ENCODE measurements at places on chromosomes 12 and 14.
A peak's percentile ranks its signal among the peaks of the same experiment; 100 is the strongest.

DNA sequence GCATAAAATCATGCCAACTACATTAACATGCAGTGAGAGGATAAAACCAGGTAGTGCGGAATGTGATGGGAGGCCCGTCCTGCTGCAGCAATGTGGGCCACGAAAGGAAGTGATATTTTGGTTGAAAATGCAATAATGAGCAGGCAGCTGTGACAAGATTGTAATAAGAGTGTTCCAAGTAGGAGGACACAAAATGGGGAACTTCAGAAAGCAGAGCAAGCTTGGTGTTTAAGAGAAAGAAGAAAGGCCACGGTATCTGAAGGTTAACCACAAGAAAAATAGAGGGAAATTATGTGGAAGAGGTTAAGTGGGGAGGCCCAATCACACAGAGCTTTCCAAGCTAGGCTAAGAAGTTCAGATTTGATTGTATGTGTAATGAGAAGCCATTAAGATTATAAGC is 34.3 kb downstream of the OVCH1 start:
- DNase-seq: no peak

DNA sequence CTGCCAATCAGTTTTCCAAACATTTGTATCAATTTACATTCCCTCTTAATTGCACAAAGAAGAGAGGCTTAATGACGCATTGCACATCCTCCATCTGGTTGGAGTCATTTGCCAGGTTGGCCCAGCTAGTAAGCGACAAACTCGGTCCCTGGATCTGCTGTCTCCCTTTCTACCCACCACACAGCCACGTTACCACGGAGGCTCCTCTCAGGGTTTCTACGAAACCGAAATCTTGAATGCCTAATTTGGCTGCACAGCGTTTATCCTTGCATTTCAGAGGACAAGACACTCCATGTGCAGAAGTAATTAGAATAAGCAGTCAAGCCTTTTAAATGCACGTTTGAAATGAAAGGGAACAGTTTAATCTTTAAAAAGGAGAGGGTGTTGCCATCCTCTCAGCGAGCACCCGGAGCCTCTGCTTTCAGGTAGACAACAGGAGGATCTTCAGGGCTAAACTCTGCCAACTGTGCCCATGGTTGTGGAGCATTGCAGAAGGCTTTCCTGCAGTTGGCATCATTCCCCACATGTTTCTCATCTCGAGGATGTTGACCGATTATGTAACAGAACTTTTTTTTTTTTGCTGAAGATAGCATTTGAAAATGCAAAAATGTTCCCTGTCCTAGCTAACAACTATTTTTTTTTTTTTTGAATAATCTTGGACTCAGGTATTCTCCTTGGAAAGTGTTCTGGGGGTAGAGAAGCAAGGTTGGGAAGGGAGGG is 37.8 kb downstream of the SLC24A4 start:
- no peak for DNase-seq

DNA sequence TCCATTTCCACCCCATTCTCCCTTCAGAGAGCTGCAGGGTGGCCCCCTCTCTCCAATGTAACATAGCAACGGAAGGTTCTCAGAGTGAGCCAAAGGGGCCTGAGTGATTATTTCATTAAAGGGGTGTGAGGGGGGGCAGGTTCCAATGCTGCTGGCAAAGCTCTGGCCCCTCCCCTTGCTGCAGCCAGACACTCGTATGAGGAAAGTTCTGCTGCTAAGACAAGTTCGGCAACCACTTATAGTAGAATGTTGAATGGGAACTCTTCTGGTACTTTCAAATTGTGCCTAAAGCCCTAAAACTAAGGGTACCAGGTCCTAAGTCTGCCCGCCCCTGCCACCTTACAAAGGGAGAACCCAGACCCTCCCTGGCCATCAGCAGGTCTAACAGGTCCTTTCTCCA is 49.8 kb downstream of the PLEKHG3 start:
- no peak for DNase-seq

- no peak for DNase-seq
These were observed 415.2 kb upstream of the GARIN6 start for GRCh38 chr12:99232324-99232723.

DNA sequence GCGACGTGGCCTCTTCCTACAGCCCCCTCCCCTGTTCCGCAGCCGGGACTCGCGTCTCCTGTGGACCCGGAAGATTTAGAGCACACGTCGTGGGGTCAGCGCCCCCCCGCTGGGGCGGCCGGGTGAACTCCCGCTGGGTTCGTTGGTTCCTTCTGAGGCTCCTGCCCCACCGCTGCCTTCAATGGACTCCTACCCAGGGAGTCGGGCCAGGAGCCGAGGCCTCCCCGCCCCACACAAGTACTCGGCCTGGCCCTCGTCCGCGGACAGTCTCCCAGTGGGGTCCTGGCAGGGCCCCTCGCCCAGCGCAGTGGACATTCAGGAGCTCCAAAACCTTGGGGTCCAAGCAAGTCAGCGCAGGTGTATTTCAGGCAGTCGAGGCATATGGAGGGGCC is 1.2 kb downstream of the MMP17 start:
- no peak for DNase-seq

GRCh38 chr12:103880299-103881142 is 39.5 kb upstream of the NT5DC3 start:
- no peak for DNase-seq

GRCh38 chr14:55910601-55911243 is 207.5 kb upstream of the PELI2 start:
- no peak for DNase-seq

DNA sequence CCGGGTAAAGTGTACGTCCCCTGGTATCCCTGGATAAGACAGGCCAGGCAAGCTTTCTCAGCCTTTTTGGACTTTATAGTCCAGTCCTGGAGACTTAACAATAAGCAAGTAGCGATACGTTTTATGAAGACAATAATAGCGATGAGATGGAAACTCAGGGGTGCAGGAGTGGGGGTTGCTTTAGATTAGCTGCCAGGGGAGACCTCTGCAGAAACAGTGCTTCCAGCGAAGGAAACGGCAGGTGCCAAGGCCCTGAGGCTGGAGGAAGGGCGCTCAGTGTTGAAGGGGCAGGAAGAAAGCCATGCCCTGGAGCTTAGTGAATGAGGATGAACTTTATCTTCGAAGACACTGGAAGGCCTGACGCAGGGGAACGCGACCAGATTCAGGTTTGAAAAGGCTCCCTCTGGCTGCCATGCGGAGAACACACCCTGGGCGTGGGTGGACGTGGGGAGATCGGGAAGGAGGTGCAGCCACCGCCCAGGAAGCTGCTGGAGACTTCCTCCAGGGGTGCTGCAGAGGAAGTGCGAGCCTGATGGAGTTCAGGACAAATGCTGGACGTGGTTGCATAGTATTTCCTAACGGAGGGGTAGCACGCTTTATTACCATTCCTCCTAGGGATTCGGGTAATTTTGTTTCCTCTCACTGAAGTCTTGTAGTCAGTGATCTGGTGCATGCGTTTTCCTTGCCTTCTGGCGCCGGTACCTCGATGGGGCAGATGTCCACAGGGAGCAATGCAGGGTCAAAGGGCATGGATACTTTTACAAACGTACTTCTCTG is 26.1 kb upstream of the UBC start:
- peak; percentile 57 for DNase-seq

DNA sequence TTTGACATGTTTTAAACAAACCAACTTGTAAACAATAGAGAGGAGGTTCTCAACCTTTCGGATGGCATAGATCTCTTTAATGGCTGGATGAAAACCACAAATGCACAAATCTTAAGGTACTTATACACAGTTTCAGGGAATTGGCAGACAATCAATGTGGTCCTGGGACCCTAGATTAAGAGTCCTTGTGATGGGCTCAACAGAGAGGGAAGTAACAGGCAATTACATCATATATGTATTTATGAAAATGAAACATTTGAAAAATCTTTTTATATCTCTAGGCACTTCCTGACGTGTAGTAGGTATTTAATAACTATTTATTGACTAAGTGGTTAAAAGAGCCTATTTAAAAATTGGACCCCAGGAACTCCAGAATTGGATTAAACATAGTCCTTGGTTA is 897 bp downstream of the ACTR10 start:
- DNase-seq: peak; percentile 37

GRCh38 chr12:23533699-23534098 is 415.8 kb downstream of the SOX5 start:
- no peak for DNase-seq

- no peak for DNase-seq
These were observed 3.6 kb downstream of the UBC start for GRCh38 chr12:124910561-124911478.

DNA sequence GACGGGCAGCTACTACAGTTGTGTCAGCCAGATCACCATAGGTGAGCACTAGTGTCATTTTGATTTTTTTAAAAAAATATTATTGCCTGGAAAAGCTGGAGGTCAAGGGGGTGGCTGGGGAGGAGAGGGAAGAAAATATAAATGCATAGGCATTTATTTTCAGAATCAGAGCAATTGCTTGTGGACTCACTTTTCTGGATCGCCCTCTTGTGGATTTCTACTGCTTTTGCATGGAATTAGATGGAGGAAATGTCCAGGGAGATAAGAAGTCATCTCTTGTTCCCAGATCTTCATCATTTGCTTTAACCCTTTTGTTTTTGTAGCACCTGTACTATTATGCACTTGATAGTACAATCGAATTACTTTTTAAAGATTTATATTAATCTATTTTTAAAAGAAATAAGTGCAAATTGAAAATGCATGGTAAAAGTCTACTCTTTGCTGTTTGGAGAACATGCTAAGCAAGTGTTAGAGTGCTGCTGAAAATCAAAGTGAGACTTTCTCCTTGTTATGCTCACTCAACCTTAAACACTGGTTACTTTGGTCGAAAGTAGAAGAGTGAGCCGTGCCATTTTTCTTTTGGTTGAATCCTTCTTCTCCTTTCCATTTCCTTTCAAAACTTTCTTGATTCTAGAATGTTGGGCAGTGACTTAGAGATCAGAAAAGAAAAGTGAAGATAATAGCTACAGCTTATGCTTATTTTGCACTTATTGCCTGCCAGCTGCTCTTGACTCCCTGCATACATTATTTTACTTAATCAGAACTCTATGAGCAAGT is 60.6 kb upstream of the ANO4 start:
- peak; percentile 31 for DNase-seq

- DNase-seq: no peak
These were observed 128.6 kb upstream of the CCDC175 start for GRCh38 chr14:59705245-59705644.

DNA sequence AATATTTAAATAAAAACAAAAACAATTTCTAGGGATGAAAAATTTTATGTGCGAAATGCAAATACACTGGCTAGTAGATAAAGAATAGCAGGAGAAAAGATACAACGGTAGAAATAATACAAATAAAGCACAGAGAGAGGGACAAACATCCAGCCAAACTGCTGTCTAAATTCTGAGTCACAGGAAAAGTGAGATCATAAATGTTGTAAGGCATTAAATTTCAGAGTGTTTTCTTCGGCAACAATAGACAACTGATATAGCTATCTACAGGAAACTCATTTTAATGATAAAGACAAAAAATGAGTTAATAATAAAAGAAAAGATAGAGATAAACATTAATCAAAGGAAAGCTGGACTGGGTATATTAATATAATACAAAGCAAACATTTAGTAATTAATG is 122.2 kb downstream of the NTS start:
- no peak for DNase-seq

GRCh38 chr14:100056964-100057795 is 8.0 kb upstream of the EVL start:
- peak; percentile 63 for DNase-seq

DNA sequence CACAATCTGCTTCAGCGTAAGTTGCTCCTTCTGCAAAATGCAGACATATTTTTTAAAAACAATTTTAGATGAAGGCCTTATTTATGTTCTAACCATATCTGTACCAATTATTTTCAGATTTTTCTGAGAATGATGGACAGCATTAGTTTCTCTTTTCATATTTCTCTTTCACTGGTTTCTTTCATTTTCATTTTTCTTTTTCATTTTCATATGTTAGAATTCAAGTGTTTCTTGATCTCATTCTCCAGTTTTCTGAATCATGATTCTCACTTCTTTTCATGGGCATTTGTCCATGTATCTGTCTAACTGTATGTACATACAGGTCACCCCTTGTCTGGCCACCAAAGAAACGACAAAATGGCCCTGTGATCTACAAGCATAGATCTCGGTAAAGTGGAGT is 346.6 kb downstream of the NAV3 start:
- DNase-seq: no peak

- no peak for DNase-seq
These were observed 36.7 kb upstream of the IL22 start for GRCh38 chr12:68290126-68290525.

DNA sequence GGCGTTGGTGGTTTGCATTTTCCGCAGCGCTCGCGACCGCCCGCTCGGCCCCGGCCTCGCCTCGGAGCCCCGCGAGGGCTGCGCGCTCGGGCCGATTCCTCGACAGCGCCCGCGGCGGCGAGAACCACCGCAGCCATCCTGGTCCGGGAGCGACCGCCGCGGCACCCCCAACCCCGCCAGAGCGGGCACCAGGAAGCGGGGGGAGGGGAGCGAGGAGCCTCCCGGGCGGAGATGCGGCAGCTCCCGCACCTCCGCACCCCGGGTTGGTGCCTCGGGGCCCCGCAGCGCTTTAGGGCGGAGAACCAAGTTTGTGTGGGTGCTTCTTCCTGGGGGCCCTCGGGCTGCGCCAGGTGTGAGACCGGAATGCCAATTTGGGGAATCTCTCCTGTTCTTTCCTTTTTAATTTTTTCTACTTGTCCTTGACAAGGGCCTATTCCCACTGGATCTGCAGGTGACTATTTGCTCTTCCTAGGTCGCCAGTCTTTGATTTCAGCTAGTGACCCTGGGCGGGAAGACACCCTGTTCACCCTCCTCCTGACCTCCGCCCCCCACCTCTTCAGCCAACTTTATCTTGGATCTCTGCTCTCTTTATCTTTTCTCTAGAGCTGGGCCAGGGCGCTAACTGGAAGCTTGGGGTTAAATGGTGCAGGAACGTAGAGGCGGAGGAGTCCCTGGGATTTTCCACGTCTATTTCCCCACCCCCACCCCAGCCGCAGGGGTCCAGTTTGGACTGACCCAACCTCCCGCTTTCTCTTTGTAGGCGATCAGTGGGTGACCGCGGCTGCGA is at the start of gene SOCS2:
SOCS2 (plus strand) TSS at position 751 of the 787 bp plus-strand sequence. CDS start 223 bp downstream, outside the sequence.
- no peak for DNase-seq

GRCh38 chr12:47909839-47910465 is 5.2 kb upstream of the VDR start:
- DNase-seq: no peak

- no peak for DNase-seq
These were observed 440.7 kb downstream of the KCNH5 start for GRCh38 chr14:62604524-62604923.

GRCh38 chr12:112919121-112919520 is 12.4 kb downstream of the OAS1 start:
- no peak for DNase-seq

All from hematopoietic multipotent progenitor cell (in vitro differentiated cells).